ENCODE measurements at places on chromosomes 4 and X.

- no peak for DNase-seq
Measured at GRCh38 chr4:113996599-113997177, 17.2 kb upstream of the ARSJ start.

- no peak for DNase-seq
Measured at GRCh38 chrX:126701380-126701779, 118.1 kb upstream of the PRR32 start.

GRCh38 chr4:152512483-152512882 is 23.4 kb downstream of the FBXW7 start:
- no peak for DNase-seq

DNA sequence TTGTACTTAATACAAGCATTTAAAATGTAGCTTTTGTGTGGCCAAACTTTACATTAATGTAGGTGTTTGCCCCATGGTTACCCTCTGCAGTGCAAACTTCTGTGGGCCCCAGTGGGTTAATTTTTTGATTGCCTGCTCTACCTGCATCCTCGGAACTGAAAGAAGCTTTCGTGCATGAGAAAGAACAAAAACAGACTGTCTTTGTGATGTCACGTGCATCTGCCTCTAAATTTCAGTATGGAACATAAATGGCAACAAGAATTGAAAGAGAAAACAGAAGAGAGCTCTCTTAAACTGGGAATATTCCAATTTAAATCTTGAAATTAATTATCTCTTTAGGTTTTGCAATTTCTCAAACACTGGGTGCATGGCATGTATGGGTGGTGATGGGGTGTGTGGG is 182.4 kb upstream of the LCORL start:
- no peak for DNase-seq

GRCh38 chr4:156252358-156252921 is 298.8 kb upstream of the CTSO start:
- no peak for DNase-seq

- no peak for DNase-seq
Measured at GRCh38 chr4:5544762-5545161, 163.6 kb downstream of the EVC2 start.

- peak; percentile 75 for DNase-seq
Measured at GRCh38 chr4:2412534-2412884, 5.9 kb downstream of the ZFYVE28 start.

DNA sequence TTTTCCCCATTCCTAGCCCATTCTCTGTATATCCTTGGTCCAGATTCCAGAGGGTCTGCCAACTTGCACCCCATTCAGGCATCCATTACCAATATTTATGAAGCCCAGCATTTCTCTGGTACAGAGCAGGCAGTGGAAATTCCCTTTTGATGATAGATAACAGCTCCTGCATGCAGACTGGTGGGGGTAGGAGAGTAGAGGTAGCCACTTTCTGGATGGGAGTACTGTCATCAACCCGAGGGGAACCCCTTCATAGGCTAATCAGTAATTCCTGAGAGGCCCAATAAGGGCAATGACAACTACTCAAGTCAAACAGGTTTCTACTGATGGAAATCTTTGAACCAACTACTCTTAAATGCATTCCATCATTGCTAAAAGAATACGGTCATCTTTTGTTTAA is 63.7 kb downstream of the COL25A1 start:
- no peak for DNase-seq

DNA sequence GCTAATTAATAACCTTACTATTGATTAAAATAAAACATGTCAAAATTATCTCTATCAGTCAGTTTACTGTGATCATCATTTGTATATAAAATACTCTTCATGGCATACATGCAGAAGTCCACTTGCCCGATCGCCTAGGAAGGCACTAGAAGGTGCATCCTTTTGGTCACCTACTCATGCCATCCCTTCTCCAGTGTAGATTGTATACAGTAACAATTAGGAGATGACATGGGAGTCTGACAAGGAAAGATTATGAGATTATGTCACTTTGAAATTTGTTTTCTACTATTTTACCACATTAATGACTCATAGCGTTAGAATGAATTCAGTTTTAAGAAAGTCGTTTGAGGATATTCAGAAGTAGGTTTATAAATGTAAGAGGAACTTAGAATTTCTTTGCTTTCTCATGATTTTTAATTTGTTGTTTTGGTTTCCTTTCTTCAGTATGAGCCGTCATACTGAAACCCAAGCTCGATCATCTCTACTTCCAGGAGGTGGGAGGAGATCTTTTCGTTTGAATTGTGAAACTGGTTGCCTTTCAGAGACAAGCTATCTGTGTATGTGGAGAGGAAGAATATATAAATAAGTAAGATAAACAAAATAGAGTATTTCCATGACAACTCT is 51.1 kb upstream of the UNC5C start:
- no peak for DNase-seq

GRCh38 chrX:77088233-77088632 is 359.0 kb upstream of the FGF16 start:
- no peak for DNase-seq

DNA sequence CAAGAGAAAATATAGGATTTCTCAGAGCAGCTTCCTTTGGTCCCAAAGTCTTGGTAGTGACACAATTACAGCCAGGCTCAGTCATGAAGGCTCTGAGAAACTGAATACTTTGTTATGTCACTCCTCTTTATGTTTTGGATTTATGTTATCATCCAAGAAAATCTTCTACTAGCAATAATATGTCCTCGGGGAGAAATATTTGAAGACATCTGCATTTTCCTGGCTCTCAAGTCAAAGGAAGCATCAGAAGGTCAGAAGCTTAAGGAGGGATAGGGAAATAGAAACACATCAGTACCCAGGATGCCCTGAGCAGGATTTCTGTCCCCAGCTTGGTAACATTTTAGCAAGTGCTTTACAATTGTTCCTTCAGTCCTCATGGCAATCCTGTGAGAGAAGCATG is 54.0 kb downstream of the C4orf33 start:
- DNase-seq, result no peak

- DNase-seq, result no peak
Measured at GRCh38 chr4:94978904-94979303, 221.1 kb downstream of the BMPR1B start.

DNA sequence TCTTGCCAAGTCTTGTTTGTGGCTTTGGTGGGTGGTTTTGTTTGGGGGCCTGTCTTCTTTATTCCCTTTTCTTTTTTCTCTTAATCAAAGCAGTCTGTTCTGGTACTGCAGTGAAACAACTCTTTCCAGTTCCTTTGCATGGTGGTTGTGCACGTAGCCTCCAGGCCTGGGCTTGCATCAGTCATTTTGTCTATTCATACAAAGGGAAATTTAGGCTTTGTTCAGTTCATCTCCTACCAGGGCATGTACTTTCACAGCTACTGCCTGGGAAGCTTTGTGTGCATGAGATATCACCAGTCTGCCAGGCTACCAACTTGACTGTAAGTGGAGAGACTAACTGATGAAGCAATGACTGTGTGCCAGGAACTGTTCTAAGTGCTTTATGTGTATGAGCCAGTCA is 8.5 kb downstream of the TRIM2 start:
- DNase-seq, result no peak

- DNase-seq, result no peak
Measured at GRCh38 chrX:18861511-18861910, 122.4 kb downstream of the PHKA2 start.

DNA sequence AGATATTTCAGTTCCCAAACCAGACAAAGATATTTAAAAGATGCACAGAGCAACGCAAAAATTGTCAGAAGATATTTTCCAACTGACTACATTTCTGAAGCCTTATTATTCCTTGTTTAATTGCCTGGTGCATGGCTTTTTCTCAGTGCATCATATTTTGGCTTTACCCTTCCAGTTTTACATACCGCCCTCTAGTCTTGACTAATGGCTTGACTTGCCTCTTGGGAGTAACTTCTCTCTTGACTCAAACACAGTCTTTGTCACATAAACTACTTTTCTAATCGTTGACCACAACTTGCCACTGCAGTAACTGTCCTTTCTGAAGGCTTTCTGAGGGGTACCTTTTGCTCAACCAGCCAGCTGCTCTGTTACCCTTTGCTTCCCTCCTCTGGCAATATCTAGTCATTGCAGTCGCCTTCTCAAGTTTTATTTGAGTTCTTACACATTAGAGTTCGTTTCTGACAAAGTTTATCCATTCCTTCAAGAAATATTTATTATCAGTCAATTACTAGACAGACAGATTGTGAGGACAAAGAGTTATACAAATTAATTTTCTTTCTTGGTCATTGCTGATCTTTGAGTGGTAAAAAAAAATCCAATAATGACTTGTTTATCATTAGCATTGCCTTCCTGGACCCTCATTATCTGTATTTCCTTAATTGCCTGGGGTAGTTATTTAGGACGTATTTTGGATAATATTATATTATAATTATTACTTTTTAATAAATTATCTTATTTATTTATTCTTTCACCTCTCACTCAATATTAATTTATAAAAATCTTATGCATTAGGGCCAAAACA is 506.9 kb upstream of the PCDH10 start:
- DNase-seq, result no peak

DNA sequence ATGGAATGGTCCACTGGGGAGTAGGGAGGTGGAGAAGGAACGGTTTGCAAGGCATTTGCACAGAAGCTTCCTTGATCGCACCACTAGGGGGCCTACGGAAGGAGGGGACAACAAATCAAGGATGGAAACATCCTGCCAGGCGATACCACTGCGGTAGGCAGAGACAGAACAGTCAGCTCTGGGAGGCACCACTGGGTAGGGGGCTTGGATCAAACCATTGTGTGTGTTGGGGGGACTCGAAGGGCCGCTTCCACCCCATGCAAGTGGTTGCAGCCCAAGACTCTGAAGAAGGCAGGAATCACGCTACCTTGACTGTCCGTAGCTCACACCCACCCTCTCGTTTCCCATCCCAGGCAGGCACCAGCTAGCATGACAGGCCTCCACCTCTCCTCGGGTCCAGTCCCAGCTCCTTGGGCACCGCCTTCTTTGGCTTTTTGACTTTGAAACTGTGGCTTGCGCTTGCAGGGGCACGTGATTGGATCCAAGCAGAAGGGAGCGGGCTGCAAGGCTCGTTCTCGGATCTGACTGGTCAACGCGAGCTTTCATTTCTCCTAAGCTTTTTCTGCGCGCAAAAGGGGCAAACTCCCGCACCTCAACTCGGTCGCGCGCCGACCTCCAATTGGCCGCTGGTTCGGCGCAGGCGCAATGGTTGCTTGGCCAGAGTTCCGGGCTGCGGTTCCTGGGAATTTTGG is 28.4 kb downstream of the GAGE1 start:
- DNase-seq, result peak; percentile 9

- no peak for DNase-seq
Measured at GRCh38 chrX:44305921-44306320, 37.6 kb downstream of the EFHC2 start.

DNA sequence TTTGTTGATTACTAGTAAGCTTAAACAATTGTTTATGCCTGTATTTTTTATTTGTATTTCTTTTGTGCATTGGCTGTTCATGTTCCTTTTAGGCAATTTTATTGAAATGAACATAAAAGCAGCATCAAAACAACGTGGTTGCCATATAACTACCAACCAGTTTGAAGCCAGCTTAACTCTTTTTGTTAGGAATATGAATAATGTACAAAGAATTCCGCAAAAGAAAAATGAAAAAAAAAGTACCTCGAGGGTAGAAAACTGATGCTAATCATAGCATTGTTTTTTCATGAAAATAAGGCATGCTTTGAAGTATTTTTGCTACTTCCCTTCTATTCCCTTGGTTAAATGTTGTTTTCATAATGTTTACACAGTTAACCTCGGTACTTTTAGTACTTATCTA is 1024.0 kb upstream of the SLIT2 start:
- DNase-seq, result no peak

DNA sequence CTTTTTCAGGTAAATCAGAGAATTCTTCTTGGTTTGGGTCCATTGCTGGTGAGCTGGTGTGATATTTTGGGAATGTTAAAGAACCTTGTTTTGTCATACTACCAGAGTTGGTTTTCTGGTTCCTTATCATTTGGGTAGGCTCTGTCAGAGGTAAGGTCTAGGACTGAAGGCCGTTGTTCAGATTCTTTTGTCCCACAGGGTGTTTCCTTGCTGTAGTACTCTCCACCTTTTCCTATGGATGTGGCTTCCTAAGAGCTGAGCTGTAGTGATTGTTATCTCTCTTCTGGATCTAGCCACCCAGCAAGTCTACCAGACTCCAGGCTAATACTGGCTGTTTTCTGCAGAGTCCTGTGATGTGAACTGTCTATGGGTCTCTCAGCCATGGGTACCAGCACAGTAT is 367.5 kb upstream of the GATB start:
- DNase-seq, result no peak

DNA sequence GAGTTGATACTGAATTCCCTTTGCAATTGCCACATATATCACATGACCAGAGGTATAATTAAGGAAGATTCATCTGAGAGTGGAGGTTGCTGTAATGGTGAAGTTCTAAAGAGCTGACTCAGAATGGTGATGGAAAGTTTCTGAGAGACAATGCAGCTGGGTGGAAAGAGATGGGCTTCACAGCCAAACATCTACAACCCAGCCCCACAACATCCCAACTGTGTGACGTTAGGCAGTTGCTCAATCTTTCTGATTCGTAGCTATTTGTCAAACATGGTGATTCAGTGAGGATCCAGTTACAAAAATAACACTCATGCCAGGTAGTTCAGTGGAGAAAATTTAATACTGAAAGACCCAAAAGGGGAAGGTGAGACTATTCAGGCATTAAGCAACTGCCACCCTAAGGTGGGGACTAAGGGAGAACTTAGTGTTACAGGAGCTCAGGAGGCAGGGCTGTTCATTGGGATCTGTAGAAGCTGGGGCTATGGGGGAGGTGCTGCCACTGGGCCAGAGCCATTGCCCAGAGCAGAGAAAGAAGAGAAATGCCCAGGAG is 6.9 kb upstream of the AFF1 start:
- DNase-seq, result no peak

DNA sequence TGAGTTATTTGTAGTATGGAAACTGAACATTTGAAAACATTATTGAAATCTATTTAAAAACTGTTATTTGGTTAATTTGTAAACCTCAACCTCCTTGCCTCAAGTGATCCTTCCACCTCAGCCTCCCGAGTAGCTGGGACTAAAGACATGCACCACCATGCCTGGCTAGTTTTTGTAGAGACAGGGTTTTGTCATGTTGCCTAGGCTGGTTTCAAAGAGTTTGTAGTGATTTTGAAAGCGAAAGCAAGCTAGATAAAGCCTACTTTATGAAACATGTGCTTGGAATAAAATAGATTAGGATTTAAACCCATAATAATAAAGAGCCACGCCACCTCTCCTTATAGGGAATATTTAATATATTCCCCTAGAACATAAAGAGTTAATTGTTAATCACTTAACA is 23.5 kb downstream of the ARSJ start:
- no peak for DNase-seq

DNA sequence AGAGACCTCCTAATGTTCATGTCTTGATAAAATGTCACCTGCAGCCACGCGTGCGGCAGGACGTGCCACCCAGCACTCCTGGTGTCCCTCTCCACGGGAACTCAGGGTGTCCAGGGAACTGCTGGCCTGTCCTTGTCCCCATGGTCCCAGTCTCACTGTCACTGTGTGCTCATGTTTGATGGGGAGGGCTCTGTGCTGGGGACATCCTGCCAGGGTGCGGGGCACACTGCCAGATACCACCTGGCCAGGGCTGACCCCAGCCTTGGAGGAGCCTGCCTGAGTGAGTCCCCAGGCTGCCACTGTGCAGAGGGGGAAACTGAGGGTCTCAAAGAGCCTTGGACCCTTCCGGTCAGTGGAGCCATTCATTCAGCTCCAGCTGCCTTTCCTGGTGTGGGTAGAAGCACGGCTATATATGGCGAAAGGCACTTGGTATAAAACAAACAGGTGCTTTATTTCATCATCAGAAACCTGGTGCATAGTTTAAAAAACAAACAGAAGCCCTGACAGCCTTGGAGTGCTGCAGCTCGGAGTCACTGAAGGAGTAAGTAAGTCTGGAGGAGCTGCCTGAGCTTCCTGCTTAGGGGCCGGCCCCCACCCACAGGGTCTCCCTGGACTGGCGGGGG is 33.0 kb downstream of the NOP14 start:
- DNase-seq, result no peak

GRCh38 chr4:15690020-15690809 is 8.6 kb downstream of the FAM200B start:
- DNase-seq, result no peak
